ENCODE measurements at places on chromosomes 7 and 10. TPM values are rescaled to one million over a fixed set of nuclear protein-coding genes. Genes with fewer than 3 reads are reported as not detected.

OR6B1 gene
- total RNA-seq: not detected

CPXM2 gene
- 4.7 TPM for total RNA-seq

PRSS1 gene
- total RNA-seq: 14.8 TPM

MACROH2A2 gene
- total RNA-seq: 35.4 TPM

PON1 gene
- total RNA-seq: 0.26 TPM

ATP6V0A4 gene
- total RNA-seq: 1.3 TPM

ATAD1 gene
- 46.7 TPM for total RNA-seq

COL28A1 gene
- total RNA-seq: 0.81 TPM

KDM7A gene
- total RNA-seq: 11.4 TPM

TAS2R41 gene
- total RNA-seq: 0.31 TPM

UTF1 gene
- 140 TPM for total RNA-seq

SCART1 gene
- total RNA-seq: 1.1 TPM

NRP1 gene
- 3.0 TPM for total RNA-seq

GLCCI1 gene
- total RNA-seq: 24.2 TPM

FOXP2 gene
- total RNA-seq: 0.17 TPM

POU6F2 gene
- 2.9 TPM for total RNA-seq

FRA10AC1 gene
- total RNA-seq: 15.8 TPM

OPALIN gene
- not detected for total RNA-seq

GJD4 gene
- not detected for total RNA-seq

MRC1 gene
- total RNA-seq: 0.46 TPM

PDZD8 gene
- total RNA-seq: 43.3 TPM

OR9A2 gene
- total RNA-seq: not detected

SEMA3C gene
- 2.1 TPM for total RNA-seq

CTAGE4 gene
- 23.3 TPM for total RNA-seq

OR6V1 gene
- total RNA-seq: not detected

STEAP2 gene
- 17.0 TPM for total RNA-seq

HOXA5 gene
- total RNA-seq: 0.14 TPM

TMEM26 gene
- 1.6 TPM for total RNA-seq

WNT8B gene
- 1.1 TPM for total RNA-seq

CPN1 gene
- total RNA-seq: 0.66 TPM

CYP26A1 gene
- 3.1 TPM for total RNA-seq

MYL7 gene
- 1.6 TPM for total RNA-seq

CUL2 gene
- 32.0 TPM for total RNA-seq

Measured in WTC11 (cell line).